Muscle of leg (tissue), 16 donors: ENCODE measurements at places on chromosomes 2 and 18.

DNA sequence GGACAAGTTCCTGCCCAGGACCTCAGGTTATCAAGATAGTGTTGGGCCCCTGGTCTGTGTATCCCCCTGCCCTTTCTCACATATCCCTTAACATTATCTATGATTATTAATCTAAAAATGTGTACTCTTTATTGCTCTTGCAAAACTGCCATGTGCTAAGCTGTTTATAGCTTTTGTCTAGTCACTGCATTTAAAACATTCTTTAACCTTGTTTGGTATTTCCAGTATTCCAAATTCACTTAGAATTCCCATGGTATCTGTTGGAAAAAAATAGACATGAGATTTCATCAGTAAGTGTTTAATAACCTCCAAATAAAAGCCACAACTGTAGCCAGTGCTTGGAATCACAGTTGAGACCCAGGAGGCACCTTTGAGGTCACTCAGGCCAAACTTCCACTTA is 16.2 kb upstream of the GLS start:
- DNase-seq, result peak; percentile 48

DNA sequence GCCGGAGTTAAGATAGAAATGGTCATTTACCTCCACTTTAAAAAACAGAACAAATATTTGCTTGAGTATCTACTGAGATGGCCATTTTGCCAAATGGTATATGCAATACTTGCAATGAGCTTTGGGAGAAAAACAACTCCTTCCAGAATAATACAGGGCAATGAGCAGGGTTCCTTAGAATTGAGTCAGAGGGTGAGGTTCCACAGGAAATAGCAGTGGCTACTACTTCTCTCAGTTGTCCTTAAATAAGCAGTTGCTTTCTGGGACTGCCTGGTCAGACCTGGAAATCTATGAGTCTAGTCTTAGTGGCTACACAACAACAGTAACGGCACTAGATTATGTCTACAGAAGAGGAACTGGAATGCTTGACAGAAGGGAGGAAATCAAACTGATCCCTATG is 80.9 kb upstream of the CCDC85A start:
- no peak for DNase-seq

DNA sequence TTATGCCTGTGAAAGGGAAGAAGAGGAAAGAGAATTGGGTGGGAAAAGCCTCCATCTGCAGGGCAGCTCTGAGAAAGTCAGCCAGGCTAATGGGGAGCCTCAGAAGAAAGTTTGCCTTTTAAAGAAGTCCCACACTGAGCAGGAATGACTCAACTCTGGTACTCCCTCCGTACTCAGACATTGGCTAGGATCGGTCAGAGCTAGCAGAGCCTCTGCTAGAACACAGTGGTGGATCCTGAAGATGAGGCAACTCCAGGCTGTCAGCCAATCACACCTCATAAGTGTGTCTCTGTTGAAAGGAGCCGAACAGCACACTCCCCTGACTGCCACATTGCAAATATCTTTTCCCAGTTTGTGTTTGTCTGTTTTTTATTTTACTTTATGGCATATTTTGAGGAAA is 96.9 kb downstream of the HNRNPLL start:
- DNase-seq, result peak; percentile 89

DNA sequence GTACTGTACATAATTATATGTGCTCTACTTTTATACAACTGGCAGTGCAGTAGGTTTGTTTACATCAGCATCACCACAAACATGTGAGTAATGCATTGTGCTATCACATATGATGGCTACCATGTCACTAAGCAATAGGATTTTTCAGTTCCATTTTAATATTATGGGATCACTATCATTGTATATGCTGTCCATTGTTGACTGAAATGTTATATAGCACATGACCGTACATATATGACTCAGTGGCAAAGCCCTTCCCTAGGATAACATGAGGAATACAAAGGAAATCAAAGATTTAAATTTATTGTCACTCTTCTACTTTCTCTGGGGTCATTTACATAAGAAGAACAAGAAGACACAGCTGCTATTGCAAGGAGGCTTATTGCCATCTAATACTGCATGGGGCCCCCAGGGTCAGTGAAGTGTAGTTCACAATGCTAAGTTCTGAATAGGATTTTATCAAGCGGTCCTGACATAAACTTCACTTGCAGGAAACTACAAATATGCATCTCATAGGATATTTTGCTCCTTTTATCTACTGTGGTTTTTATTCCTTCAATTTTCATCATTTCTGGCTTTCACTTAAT is 21.8 kb downstream of the PDE1A start:
- peak; percentile 83 for DNase-seq

DNA sequence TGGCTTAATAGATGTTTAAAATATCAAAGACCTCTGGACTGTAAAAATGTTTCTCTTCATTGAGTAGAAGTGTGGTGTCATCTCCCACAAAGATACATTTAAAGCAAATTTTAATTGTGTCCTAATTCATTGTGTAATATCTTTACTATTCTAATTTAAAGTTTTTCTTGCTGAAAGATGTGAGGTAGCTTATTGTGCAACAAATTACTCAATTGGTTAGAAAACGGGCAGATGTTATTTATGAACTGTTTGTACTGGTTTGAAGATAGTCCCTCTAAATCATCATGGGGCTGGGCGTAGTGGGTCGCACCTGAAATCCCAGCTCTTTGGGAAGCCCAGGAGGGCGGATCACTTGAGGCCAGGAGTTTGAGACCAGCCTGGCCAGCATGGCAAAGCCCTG is 65.3 kb downstream of the CYBRD1 start:
- DNase-seq, result no peak

- DNase-seq, result no peak
Measured at GRCh38 chr2:219065484-219065883, 4.8 kb upstream of the IHH start.

- no peak for DNase-seq
Measured at GRCh38 chr2:138712212-138712979, 67.8 kb downstream of the NXPH2 start.

DNA sequence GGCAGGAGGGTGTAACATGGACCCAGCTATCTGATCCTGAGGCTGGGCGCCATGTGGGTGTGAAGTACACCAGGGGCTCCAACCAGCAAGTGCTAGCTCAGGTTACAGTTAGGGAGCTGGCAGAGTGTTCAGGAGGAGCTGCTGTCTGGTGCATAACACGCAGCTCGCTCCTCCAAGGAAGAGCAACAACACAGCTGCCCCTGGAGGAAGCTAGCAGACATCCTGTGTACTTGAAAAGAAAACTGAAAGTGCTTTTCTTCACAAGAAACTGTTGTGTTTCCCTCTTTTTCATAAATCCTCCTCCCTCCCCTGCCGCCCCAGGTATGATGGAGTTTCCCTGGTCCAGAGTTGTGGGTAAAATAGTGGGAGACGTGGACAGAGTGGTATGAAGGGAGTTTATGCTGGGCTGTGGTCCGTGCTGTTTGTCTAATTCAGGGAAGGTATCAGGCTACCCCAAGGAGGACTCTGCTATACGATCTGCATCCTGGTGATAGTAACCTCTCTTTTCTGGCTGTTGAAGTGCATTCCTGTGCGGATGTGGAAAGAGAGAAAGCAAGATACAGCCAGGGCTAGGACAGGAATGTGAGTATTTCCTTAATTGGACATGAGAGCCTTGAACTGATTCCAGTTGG is 6.1 kb upstream of the LBH start:
- peak; percentile 92 for DNase-seq

GRCh38 chr2:237721458-237721857 is 77.1 kb upstream of the RBM44 start:
- no peak for DNase-seq

DNA sequence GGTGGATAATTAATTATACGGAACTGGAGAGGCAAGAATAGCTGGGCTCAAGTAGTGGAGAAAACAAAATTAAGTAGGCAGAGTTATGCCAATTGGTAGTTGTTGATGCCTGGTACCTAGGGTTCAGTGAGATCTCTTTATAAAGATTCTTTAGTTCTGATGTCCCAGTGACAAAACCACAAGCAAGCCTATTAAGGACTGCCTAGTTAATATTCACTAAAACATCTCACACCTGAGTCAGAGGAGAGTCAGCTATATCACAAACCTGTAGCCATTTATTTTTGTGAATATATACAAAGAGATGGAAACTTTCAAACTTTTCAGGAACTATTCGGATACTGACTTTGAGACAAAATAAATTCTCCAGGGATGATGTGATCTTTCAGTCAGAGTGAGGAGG is 213.9 kb upstream of the CYP26B1 start:
- DNase-seq, result no peak

- DNase-seq, result peak; percentile 73
Measured at GRCh38 chr2:198659096-198659870, 798.5 kb downstream of the SATB2 start.

DNA sequence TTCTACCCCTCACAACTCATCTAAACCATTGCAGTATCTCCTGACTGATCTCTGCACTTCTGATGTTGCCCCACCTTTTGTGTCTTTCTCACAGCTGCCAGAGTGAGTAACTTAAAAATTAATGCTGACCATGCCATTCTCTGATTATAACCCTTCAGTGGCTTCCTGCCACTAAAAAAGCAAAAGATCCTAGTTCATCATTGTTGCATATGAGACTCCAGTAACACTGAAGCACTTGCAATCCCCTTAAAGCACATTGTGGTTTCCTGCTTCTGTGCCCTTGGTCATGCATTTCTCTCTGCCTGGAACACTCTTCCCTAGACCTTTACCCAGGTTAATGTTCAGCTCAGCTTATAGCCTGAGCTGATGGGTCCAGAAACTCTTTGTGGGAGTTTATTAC is 95.1 kb upstream of the WDSUB1 start:
- DNase-seq, result no peak

DNA sequence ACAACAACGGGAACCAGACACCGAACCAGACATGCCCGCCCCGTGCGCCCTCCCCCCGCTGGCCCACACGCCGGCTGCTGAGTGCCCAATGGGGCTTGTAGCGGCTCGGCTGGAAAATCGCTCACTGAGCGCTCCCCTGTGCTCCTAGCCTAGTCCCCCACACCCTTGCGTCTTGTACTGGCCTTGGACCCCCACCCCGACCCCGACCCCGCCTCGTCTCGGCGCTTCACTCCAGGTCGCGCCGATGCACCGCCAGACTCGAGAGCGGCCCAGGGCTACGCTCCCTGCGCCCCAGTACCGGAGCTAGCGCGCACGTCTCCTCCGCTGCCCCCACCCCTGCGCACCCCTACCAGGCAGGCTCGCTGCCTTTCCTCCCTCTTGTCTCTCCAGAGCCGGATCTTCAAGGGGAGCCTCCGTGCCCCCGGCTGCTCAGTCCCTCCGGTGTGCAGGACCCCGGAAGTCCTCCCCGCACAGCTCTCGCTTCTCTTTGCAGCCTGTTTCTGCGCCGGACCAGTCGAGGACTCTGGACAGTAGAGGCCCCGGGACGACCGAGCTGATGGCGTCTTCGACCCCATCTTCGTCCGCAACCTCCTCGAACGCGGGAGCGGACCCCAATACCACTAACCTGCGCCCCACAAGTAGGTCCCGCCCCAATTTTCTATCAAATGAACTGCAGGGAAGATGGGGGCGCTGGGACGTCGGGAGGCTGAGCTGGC is 1.5 kb downstream of the GAD1 start:
- no peak for DNase-seq

GRCh38 chr18:42977982-42978637 is 137.4 kb downstream of the RIT2 start:
- no peak for DNase-seq

GRCh38 chr18:64405161-64405560 is 256.3 kb upstream of the LINC00305 start:
- peak; percentile 55 for DNase-seq

GRCh38 chr18:12722731-12723130 is 19.9 kb downstream of the PSMG2 start:
- no peak for DNase-seq

DNA sequence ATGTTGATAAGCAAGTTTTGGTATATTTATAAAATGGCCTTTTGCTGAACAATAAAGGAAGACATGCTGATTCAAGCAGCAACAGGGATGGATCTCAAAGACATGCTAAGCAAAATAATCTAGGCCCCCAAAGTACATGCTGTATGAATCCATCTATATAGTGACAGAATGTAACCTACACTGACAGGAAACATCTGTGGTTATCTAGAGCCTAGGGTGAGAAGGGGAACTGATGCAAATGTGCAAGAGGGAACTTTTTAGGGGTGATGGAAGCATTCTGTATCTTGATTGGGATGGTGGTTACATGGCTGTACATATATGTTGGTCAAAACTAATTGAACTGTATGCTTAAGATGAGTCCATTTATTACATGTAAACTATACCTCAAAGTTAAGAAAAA is 24.2 kb downstream of the CNRIP1 start:
- no peak for DNase-seq

DNA sequence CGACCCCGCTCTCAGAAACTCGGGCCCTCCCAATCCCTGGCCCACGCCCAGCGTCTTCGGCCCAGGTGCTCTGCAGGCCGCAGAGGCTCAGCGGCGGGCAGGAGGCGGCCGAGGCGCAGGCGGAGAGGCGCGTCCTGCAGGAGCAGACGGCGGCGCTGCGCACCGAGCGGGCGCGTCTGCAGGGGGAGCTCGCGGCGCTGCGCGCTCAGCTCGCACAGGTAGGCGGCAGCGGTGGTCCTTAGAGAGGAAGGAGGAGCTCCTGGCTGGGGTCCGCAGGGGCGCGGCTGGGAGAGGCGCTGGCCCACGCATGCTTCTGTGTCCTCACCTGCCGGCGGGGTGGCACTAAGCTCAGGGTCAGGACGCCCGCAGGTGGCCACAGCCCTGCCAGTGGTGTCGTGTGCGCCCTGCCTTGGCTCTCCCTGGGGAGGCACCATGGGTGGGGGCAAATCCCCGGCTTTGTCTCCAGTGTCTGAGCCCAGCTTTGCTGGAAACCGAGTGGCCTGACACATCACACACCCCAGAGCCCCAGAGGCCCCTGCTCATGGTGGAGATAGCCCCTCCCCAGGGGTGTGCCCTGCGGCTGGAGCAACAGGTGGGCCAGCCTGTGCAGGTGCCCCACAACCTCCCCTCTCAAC is 14.9 kb upstream of the SNED1 start:
- DNase-seq, result no peak

DNA sequence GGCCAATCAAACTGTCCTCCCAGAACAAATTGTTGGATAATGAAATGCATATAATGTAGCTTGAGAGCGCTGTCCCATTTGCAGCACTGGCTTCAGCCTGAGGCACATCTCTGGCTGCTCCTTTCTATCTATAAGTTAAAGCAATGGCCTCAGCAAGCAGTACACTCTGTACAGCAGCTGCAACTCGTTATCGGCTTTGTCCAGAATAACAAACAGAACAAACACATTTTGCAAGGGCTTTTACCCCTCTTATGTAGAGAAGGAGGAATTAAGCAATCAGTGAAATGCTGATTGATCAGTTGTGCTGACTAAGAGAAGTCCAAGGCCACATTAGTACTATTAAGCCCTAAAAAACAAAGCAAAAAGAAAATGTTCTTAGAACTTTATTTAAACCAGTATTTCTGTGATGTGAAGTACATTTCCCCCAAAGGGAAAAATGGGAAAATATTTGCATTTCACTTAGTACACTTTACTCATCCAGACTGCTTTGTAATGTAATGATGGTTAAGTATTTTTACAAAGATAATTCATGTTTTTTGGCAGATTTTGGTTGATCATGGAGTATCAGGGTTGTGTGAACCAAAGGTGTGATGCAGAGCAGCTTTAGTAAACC is 15.0 kb upstream of the CPS1 start:
- DNase-seq, result peak; percentile 52
